ENCODE measurements at places on chromosomes 3 and 15.
A peak's percentile ranks its signal among the peaks of the same experiment; 100 is the strongest.

- no peaks in the 10 kb centered on the region for H3K36me3 ChIP-seq
- peak; percentile 12 for DNase-seq
- no peaks in the 10 kb centered on the region for H3K27me3 ChIP-seq
- no peaks in the 10 kb centered on the region for H3K4me1 ChIP-seq
Measured at GRCh38 chr3:155352900-155353490, 59.5 kb upstream of the STRIT1 start.

DNA sequence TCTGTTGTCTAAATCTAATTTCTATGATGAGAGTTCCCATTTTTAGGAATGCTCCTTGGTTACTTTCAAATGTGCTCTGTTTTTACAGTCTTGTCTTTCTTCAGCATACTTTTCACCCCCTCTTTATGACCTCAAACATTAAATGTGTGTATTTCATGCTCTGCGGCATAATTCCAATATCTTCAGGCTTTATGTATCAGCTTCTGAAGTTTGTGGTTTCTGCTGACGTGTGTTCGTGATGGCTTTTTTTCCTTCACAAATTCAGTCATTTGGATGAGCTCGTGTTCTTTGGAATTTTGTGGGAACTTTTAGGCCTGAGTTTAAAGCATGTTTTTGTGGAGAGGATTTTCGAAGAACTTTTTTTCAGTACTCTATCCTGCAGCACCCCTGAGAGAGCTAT lies 97.7 kb upstream of the CHRNA7 start:
- H3K36me3 ChIP-seq, result no peaks in the 10 kb centered on the region
- H3K4me3 ChIP-seq, result no peak overlapping the region
- H3K4me1 ChIP-seq, result no peaks in the 10 kb centered on the region
- DNase-seq, result no peak
- no peak overlapping the region for H3K27ac ChIP-seq

GRCh38 chr15:62099094-62099601 lies 32.4 kb downstream of the C2CD4A start:
- no peaks in the 10 kb centered on the region for H3K4me1 ChIP-seq
- H3K4me3 ChIP-seq, result no peak overlapping the region
- H3K27me3 ChIP-seq, result peaks cover 20% of the 10 kb centered on the region
- no peak overlapping the region for H3K27ac ChIP-seq
- no peaks in the 10 kb centered on the region for H3K36me3 ChIP-seq

DNA sequence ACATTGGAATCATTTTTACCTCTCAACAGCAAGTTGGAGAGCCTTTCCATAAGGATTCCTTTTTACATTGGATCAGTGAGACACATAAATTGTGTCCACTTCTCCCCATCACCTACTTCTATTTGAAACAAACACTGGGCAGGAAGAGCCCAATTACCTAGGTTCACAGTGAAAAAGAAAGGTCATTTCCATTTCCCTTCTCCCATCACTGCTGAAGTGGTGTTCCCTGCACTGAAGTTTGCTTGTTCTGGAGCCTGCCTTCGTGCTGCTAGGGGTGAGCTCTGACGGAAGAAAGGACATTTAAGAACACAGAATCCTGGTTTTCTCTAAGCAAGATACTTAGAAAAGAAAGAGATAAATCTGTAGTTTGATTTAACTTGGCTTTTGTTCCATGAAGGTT lies 123.8 kb upstream of the ZBTB20 start:
- H3K36me3 ChIP-seq, result no peaks in the 10 kb centered on the region
- H3K27me3 ChIP-seq, result no peaks in the 10 kb centered on the region
- no peaks in the 10 kb centered on the region for H3K4me1 ChIP-seq
- no peak overlapping the region for H3K27ac ChIP-seq
- H3K4me3 ChIP-seq, result no peak overlapping the region

DNA sequence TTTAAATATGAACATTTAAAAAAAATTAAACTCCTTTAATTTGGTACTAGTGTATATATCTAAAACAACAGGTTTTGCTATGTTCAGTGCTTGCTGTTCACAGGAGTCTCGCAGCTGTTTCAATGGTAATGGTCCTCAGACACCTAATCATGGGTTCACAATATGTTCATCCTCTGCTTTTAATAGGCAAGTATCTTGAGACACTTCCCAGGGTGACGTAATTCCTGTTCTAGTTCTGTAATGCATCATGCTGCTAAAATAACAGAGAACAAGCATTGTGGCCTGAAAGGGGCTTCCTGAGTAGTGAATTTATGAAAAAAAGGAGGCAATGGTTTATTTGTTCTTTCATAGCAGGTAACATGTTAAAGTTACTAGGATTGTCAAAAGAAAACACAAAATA lies 625.2 kb upstream of the GBE1 start:
- DNase-seq, result no peak
- H3K4me3 ChIP-seq, result no peak overlapping the region
- no peak overlapping the region for H3K27ac ChIP-seq
- no peaks in the 10 kb centered on the region for H3K36me3 ChIP-seq
- no peaks in the 10 kb centered on the region for H3K27me3 ChIP-seq

DNA sequence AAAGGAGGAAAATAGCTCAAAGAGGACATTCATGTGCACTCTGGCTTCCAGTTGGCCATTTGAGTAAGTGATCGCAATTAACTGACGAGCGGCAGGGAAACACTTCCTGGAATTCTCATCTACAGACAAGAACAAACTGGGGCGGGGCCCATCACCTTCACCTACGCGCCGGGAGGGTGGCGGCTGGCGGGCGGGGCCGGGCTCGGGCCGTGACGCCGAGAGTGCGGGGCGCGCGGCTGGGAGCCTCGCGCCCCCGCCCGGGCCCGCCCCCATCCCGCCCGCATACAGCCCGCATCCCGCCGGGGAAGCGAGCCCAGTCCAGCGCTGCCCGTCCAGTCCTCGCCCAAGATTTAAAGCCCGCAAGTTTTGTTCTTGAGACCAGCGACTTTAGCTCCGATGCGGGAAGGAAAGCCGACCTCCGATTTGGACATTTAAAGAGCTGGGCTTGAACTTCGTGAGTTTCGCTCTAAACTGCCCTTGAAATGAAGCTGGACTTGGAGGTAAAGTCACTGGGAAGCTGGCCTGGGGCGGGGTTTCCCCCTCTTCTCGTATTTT lies at the start of gene B3GNT5:
TSS of gene B3GNT5 (plus strand) at position 281 of the 555 bp plus-strand sequence. CDS start 16,546 bp downstream, outside the sequence.
- peak within 1 kb of the TSS; percentile 74 for H3K4me3 ChIP-seq
- H3K27me3 ChIP-seq, result peaks cover 56% of the 10 kb centered on the region
- no peak within 1 kb of the TSS for H3K27ac ChIP-seq
- DNase-seq, result no peak
- no peaks in the 10 kb centered on the region for H3K36me3 ChIP-seq

DNA sequence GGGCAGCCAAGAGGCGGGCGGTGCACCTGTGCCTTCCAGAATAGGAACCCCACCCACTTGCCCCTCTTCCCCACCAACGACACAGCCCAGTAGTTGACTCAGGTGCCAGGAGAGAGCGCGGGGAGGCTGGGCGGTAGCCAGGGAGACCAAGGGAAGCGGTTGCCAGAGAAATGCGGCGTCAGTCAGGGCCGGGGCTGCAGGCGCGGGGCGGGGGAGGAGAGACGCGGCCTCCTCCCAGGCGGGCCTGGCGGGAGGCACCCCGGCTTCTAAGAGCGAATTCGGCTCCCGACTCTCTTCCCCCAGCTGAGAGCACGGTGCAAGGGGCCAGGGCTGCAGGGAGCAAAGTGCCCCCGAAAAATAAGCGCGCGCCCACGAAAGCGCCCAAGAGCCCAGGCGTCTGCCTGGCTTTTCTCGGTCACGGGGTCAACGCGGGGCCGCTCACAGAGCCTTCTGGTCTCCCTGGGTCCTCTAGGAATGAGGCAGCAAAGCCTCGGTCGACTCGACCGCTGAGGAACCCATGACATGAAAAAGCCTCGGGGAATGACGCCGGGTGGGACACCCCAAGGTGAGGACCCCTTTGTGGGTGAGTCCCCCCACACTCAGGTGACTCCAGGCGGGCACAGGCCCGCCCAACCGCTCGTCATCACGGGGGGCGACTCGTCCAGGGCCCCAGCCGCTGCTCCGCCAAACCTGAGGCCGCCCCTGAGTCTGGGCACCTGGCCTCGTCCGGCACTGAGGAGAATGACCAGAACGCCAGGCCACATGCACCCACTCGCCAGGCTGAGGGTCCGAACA lies 716 bp downstream of the CPEB1 start:
- H3K36me3 ChIP-seq, result no peaks in the 10 kb centered on the region
- DNase-seq, result no peak
- H3K4me1 ChIP-seq, result no peaks in the 10 kb centered on the region
- H3K27ac ChIP-seq, result no peak overlapping the region
- H3K4me3 ChIP-seq, result peak overlapping the region; percentile 47

DNA sequence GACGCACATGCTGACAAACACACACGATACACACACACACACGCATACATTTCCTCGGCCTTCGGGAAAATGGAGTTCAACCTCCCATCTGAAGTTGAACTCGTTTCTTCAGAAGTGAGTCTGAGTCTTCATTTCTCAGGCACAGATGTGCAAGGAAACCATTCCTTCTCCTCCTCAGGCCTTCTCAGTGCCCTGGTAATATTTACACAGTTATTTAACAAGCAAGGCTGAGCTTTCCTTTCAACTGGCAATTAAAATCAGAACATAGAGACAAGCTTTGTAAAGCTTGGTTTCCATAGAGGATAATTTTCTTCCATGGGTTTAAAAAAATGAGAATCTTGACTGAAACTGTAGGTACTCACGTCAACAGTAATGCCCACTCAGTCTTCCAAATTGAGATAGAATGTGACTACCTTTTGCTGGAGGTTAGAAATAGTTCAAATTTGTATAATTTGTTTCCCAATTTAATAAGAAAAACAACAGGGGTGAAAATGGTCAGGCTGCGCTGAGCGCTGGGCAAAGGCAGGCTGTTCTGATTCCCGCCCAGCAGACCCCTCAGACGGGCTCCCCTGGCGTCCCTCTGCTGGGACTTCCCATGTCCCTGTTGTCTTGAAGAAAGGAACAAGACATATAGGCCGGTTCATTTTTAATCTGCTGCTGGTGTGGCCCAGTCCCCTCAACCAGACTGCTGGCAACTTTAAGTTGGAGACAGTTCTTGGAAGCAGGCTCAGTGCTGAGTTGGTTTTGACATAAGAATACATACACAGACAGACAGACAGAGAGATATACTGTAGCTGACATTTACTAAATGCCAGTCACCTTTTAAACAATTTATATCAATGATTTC lies 174.3 kb downstream of the XXYLT1 start:
- no peaks in the 10 kb centered on the region for H3K36me3 ChIP-seq
- DNase-seq, result no peak
- peak overlapping the region; percentile 90 for H3K27ac ChIP-seq

- no peak overlapping the region for H3K27ac ChIP-seq
- no peaks in the 10 kb centered on the region for H3K4me1 ChIP-seq
- H3K4me3 ChIP-seq, result no peak overlapping the region
- no peaks in the 10 kb centered on the region for H3K27me3 ChIP-seq
Measured at GRCh38 chr3:117356091-117356705, 646.6 kb downstream of the TUSC7 start.

DNA sequence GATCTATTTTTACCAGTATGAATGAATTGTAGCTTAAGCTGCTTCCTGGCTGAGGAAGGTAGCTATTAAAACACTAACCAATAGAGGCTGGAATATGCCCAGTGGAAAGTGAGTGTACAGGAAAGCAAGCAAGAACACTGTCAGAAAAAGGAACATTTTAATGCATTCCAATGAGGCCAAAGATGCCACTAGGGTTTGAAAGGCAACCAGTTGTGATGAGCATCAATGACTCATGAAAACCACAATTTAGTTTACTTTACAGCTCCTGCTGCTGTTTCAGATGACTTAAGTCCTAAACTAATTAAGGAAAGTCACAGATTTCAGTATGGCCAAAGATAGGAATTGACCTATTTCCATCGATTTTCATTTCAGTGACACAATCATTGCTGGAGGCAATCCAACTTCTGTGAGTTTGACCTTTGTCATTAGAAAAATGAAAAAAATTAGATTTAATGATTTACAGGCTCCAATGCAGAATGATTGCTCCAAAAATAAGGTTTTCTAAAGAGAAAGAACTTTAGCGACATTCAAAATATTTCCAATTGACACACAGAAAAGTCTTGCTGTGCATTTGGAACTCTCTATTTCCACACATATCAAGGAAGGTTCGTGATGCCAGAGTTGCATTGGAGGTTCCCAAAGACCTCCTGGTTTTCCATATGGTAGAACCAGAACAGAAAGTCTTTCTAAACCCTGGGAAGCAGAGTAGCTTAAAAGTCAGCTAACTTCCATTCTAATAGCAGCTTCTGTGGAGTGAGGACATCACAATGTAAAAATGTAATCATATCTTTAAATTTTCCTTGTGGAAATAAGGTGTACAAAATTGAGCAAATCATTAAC lies 103.0 kb downstream of the SUCNR1 start:
- H3K36me3 ChIP-seq, result no peaks in the 10 kb centered on the region
- no peak overlapping the region for H3K27ac ChIP-seq
- no peaks in the 10 kb centered on the region for H3K27me3 ChIP-seq

DNA sequence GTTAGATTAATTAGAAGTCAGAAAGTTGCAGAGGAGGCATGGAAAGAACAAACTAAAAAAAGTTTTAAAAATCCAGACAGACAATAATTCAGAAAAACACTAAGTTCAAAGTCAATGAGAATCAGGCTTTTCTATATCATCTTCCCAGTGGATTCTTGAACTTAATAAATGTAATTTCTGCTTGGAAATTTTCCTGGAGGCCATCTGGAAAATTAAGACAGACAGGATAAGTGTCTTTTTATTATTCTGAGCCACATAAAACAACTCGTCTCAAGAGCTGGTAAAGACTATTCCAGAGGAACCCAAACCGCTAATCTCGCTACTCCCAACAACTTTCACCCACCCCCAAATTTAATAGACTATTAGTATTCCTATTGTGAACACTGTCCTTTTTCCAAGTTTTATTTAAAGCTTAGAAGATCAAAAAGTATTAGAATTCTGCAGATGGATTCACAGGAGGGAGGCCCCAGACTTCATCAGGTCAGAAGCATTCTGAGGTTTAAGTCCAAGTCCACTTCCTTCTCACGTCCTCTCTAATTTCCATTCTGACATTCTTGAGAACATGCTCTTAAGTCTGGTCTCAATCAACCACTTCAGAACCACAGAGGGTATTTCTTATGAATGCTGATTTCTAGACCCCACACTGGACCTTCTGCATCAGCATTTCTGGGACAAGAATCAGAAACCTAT lies 61.3 kb downstream of the ERC2 start:
- DNase-seq, result no peak
- H3K27me3 ChIP-seq, result peaks cover 28% of the 10 kb centered on the region
- H3K4me1 ChIP-seq, result no peaks in the 10 kb centered on the region
- H3K36me3 ChIP-seq, result no peaks in the 10 kb centered on the region
- H3K4me3 ChIP-seq, result no peak overlapping the region

DNA sequence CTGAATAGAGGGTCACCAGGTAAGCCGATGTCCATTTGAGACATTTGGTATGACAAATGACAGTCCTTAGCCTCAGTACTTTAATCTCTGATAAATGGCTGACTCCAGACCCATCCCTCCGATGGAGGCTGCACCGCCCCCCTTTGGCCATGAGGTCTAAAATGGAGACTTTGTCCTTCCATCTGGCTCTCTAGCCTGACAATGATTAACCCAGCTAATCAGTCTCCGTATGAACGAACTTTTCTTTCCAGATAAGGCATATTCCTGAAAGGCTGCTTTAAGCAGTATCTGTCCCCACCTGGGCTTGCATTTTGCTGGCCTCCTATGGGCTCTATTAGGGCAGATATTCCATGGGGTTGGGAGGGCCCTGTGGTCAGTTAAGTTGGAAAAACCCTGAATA lies 10.8 kb upstream of the MYZAP start:
- H3K36me3 ChIP-seq, result peaks cover 34% of the 10 kb centered on the region
- H3K4me3 ChIP-seq, result no peak overlapping the region
- DNase-seq, result no peak
